ENCODE measurements at places on chromosomes 1 and 21.
A peak's percentile ranks its signal among the peaks of the same experiment; 100 is the strongest.

GRCh38 chr1:37634992-37635902 is 555 bp upstream of the RSPO1 start:
- no peak for DNase-seq
- H3K4me3 ChIP-seq = no peak overlapping the region
- peaks cover 70% of the 10 kb centered on the region for H3K27me3 ChIP-seq
- peaks cover 5% of the 10 kb centered on the region for H3K4me1 ChIP-seq
- H3K27ac ChIP-seq = no peak overlapping the region
- H3K36me3 ChIP-seq = peaks cover 2% of the 10 kb centered on the region

GRCh38 chr21:41277846-41278245 is 38.8 kb upstream of the FAM3B start:
- no peaks in the 10 kb centered on the region for H3K4me1 ChIP-seq
- no peak overlapping the region for H3K4me3 ChIP-seq
- DNase-seq = no peak
- no peak overlapping the region for H3K27ac ChIP-seq
- H3K27me3 ChIP-seq = peaks cover 16% of the 10 kb centered on the region
- H3K36me3 ChIP-seq = no peaks in the 10 kb centered on the region

DNA sequence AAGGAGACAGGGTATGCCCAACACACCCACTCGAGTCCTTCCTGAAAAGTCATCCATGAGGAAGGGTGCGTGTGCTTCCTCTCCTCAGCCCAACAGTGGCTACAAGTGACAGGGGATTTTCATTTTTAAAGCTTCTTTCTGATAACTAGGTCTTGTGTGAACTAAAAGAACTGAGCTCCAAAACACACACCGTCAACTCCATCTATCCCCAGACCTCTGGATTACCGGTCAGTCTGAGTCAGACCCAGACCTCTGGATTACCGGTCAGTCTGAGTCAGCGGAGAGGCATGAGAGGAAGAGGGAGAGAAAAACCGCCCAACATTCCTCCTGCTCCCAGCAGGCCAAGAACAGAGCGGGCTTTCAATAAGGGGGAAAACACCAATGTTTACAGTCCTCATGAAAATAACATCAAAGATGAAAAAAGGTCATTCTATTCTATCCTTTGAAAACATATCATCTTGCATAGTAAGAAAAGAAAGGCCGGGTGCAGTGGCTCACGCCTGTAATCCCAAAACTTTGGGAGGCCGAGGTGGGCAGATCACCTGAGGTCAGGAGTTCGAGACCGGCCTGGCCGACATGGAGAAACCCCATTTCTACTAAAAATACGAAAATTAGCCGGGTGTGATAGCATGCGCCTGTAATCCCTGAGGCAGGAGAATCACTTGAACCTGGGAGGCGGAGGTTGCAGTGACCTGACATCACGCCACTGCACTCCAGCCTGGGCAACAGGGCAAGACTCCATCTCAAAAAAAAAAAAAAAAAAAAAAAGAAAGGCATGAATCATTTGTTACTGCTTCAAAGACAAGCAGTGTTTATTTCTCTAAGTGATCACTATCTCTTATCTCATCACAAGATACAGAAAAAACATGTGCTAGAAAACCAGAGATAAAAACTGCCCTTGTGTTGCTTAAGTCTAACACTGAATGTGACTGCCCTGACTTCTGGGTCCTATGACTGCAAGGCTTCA is 3.4 kb downstream of the PTTG1IP start:
- H3K27me3 ChIP-seq = no peaks in the 10 kb centered on the region
- H3K4me1 ChIP-seq = peaks cover 80% of the 10 kb centered on the region
- no peak for DNase-seq
- peak overlapping the region; percentile 66 for H3K4me3 ChIP-seq
- H3K27ac ChIP-seq = peak overlapping the region; percentile 75

- no peak for DNase-seq
- H3K27ac ChIP-seq = no peak overlapping the region
Observed at GRCh38 chr1:173362543-173362942, 114.6 kb upstream of the PRDX6 start.

DNA sequence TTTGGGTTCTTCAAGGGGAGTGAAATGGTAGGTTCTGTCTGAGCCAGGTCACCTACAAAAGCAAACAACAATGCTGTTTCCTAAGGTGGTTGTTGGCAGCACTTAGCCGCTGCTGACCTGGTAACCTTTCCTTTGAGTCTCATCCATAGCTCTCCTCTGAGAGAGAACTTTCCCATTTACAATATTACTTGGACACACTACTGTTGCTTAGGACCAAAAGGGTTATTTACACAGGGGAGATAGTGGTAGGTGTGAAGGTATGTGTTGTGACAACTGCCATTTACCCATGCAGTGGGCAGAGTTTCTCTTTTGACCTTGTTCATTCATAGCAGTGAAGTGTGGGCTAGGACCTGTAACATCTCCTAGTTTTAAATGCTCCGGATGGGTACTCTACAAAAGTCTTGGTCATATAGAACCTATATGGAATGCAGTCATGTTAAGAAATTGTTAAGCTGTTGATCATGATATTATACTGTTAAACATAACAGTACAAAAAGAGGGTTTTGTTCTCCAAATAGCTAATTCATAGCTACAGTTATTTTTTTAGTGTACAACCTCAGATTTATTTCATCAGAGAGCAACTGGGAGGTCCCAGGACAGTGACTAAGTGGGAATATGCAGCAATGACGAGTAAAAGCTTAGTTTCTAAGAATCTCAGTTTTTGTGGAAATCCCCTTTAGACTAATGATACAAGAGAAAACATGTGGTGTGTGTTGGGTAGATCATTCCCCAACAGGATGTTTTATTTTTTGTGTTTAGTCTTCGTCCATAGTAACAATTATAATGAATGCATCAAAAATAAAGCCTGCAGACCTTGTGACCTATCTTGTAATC is 219.7 kb downstream of the NFIA start:
- H3K4me3 ChIP-seq = no peak overlapping the region
- H3K27me3 ChIP-seq = no peaks in the 10 kb centered on the region
- H3K4me1 ChIP-seq = peaks cover 28% of the 10 kb centered on the region
- no peak for DNase-seq
- H3K36me3 ChIP-seq = peaks cover 13% of the 10 kb centered on the region

- DNase-seq = no peak
- H3K4me3 ChIP-seq = no peak overlapping the region
- no peaks in the 10 kb centered on the region for H3K36me3 ChIP-seq
- no peak overlapping the region for H3K27ac ChIP-seq
- H3K4me1 ChIP-seq = no peaks in the 10 kb centered on the region
Observed at GRCh38 chr1:69794831-69795230, 227.1 kb downstream of the LRRC7 start.

- H3K4me1 ChIP-seq = peaks cover 18% of the 10 kb centered on the region
- DNase-seq = peak; percentile 37
- H3K27ac ChIP-seq = peak overlapping the region; percentile 56
- no peak overlapping the region for H3K4me3 ChIP-seq
- no peaks in the 10 kb centered on the region for H3K36me3 ChIP-seq
- H3K27me3 ChIP-seq = peaks cover 13% of the 10 kb centered on the region
Observed at GRCh38 chr21:38506661-38507281, 8.5 kb upstream of the ERG start.

- no peaks in the 10 kb centered on the region for H3K27me3 ChIP-seq
- H3K27ac ChIP-seq = no peak overlapping the region
- no peak overlapping the region for H3K4me3 ChIP-seq
- H3K4me1 ChIP-seq = peaks cover 2% of the 10 kb centered on the region
- peaks cover 3% of the 10 kb centered on the region for H3K36me3 ChIP-seq
Observed at GRCh38 chr1:212819726-212820125, 27.7 kb downstream of the SPATA45 start.

DNA sequence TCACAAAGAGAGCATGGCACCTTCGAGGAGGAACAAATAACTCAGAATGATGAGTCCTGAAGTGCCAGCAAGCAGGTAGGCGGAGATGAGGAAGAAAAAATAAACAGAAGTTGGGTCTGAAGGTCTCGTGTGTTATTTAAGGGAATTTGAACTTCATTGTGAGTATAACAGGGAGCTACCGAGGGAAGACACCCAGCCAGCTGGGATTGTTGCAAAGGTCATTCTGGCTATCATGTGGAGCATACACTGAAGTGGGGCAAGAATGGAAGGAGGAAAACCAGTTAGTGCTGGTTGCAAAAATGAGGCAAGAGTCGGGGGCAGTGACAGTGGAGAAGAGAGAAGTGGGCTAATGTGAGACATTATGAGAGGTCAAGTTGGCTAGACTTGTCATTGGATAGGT is 53.6 kb upstream of the RAP1A start:
- peaks cover 2% of the 10 kb centered on the region for H3K27me3 ChIP-seq
- peaks cover 7% of the 10 kb centered on the region for H3K4me1 ChIP-seq
- no peak for DNase-seq
- H3K27ac ChIP-seq = no peak overlapping the region

DNA sequence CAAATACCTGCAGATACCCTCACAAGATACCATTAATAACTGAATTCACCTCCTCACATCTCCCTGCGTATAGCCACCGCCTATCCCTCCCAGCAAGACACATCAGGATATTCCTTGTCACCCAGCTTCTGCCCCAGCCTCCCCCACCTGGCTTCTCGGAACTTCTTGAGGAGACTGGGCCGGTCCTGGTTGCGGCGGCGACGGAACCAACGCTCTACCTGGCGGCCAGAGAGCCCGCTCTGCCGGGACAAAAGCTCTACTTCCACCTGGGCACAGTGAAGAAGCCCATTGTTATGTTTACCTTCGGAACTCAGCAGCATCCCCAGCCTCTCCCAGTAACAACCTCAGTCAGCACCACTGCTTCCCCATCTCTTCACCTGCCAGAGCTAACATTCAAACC is 6.7 kb downstream of the CERS2 start:
- H3K36me3 ChIP-seq = peaks cover 61% of the 10 kb centered on the region
- DNase-seq = no peak
- peaks cover 35% of the 10 kb centered on the region for H3K4me1 ChIP-seq
- peak overlapping the region; percentile 12 for H3K27ac ChIP-seq

DNA sequence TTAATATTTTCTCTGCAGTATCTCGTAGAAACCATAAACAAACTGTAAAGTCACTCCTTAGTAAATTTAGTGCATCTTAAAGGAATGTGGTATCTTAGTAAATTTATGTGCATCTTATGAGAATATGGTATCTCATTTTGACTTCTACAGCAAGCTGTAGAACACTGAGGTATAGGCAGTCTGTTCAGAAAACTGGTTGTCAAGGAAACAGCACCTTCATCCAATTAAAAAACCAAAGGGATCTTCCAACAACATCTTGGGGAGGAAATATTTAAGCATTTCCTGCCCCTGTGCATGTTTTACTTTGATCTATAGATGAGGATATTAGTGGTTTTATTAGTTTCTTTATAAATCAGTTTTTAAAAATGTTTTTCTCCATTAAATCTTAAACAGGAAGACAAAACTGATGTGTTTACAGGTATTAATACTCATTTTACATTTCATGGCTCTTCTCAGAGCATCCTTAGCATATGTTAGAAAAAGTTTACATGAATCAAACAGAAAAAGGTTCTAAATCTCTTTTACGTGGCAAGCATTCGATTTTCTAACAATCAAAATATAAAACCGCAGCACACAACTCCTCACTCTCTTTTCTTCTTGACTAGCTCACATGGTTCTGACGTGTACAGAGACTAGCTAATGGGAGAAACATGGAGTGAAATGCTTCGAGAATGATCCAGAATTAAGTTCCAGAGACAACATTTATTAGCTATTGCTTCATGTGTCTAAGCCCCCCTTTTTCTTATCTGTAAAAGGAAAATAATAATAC is 668.8 kb downstream of the PTPRC start:
- no peak for DNase-seq
- no peak overlapping the region for H3K27ac ChIP-seq
- no peaks in the 10 kb centered on the region for H3K36me3 ChIP-seq
- peaks cover 32% of the 10 kb centered on the region for H3K27me3 ChIP-seq
- H3K4me1 ChIP-seq = peaks cover 5% of the 10 kb centered on the region
- no peak overlapping the region for H3K4me3 ChIP-seq

- H3K4me3 ChIP-seq = no peak overlapping the region
- no peaks in the 10 kb centered on the region for H3K36me3 ChIP-seq
- no peaks in the 10 kb centered on the region for H3K4me1 ChIP-seq
- no peak for DNase-seq
- H3K27me3 ChIP-seq = no peaks in the 10 kb centered on the region
Observed at GRCh38 chr1:48943393-48943792, 166.7 kb upstream of the BEND5 start.

DNA sequence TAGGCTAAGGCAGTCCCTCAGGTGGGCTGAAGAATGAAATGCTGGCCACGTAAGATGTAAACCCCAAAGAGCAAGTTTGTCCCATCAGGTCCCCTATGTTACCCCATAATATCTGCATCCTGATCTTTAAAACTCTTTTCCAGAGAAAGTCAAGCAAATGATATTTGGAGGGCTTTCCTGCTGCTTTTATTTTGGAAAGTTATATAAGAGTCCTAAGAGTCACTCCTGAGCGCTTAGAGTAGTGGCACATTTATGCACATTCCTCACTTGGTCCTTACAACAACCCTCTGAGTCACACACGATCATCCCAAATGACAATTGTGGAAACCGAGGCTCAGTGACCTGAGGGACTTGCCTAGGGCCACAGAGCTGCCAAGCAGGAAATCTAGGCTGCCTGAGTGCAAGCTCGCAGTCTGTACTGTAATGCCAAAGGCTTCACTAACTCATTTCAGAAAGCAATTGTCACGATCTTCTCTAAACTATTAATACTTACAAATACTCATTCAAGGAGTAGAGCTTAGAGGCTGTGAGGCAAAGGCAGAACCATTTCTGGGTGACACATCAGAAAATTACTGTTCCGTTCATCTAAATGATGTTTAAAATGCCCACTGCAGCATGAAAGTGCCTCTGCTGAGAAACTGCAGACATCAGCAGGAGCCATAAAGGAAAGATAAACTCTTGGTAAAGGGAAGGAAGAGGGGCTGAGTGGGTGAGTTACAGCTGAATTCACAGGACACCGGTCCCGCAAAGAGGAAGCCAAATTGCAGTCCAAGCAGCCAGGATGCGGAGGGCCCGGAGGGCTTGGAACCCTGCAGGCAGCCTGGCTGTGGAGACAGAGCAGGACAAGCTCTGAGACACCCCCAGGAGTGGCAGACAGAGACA is 30.8 kb downstream of the CAPZB start:
- peak overlapping the region; percentile 41 for H3K27ac ChIP-seq
- H3K36me3 ChIP-seq = peaks cover 33% of the 10 kb centered on the region
- H3K4me1 ChIP-seq = peaks cover 66% of the 10 kb centered on the region
- H3K4me3 ChIP-seq = no peak overlapping the region
- DNase-seq = no peak

GRCh38 chr1:162405800-162406199 is 6.1 kb downstream of the SH2D1B start:
- no peaks in the 10 kb centered on the region for H3K4me1 ChIP-seq
- peaks cover 16% of the 10 kb centered on the region for H3K27me3 ChIP-seq
- H3K27ac ChIP-seq = no peak overlapping the region
- no peak overlapping the region for H3K4me3 ChIP-seq

GRCh38 chr1:24235921-24236788 is 49.1 kb upstream of the IFNLR1 start:
- peaks cover 11% of the 10 kb centered on the region for H3K4me1 ChIP-seq
- DNase-seq = peak; percentile 22
- H3K4me3 ChIP-seq = no peak overlapping the region
- no peaks in the 10 kb centered on the region for H3K36me3 ChIP-seq
- H3K27ac ChIP-seq = no peak overlapping the region

GRCh38 chr1:177600936-177601335 is 368.9 kb downstream of the SEC16B start:
- H3K4me3 ChIP-seq = no peak overlapping the region
- DNase-seq = no peak
- H3K36me3 ChIP-seq = no peaks in the 10 kb centered on the region
- no peaks in the 10 kb centered on the region for H3K4me1 ChIP-seq

GRCh38 chr1:24390924-24391782 is 22.4 kb downstream of the STPG1 start:
- no peaks in the 10 kb centered on the region for H3K27me3 ChIP-seq
- peaks cover 17% of the 10 kb centered on the region for H3K36me3 ChIP-seq
- H3K4me3 ChIP-seq = peak overlapping the region; percentile 77
- peaks cover 33% of the 10 kb centered on the region for H3K4me1 ChIP-seq
- peak overlapping the region; percentile 90 for H3K27ac ChIP-seq
- DNase-seq = peak; percentile 76

Data from activated CD4-positive, alpha-beta memory T cell treated with anti-CD3 and anti-CD28 coated beads, Interleukin-2, amount 10 ng/mL, durations not matched to agents 7 days and 5 days (primary cell).